ENCODE measurements at places on chromosomes 6 and 20.
A peak's percentile ranks its signal among the peaks of the same experiment; 100 is the strongest.

GRCh38 chr6:14149739-14150130 lies 32.2 kb downstream of the CD83 start:
- DNase-seq, result no peak

- DNase-seq, result no peak
Measured at GRCh38 chr6:80183019-80183795, 76.7 kb downstream of the BCKDHB start.

- no peak for DNase-seq
Measured at GRCh38 chr6:2175825-2176224, 69.6 kb downstream of the GMDS start.

GRCh38 chr6:106141441-106142237 lies 55.5 kb downstream of the PRDM1 start:
- DNase-seq, result peak; percentile 48

- DNase-seq, result no peak
Measured at GRCh38 chr6:129859524-129859923, 1.6 kb downstream of the TMEM244 start.

GRCh38 chr6:132464538-132465256 lies 48.2 kb downstream of the STX7 start:
- DNase-seq, result no peak

All from stimulated activated CD4-positive, alpha-beta T cell treated with anti-CD3 and anti-CD28 coated beads, Interleukin-1b, Interleukin-23, amount 100 ng/mL, for 24 hours (primary cell).